ENCODE measurements at places on chromosomes 7 and 10.
A peak's percentile ranks its signal among the peaks of the same experiment; 100 is the strongest.

- DNase-seq, result no peak
Observed at GRCh38 chr7:2645274-2645868, 13.6 kb downstream of the TTYH3 start.

- DNase-seq, result no peak
Observed at GRCh38 chr7:101943889-101944600, 126.6 kb downstream of the CUX1 start.

GRCh38 chr7:17446340-17446739 lies 147.9 kb downstream of the AHR start:
- DNase-seq, result no peak

- DNase-seq, result no peak
Observed at GRCh38 chr10:43401627-43402026, 7.4 kb downstream of the HNRNPF start.

GRCh38 chr7:47548546-47548945 lies 33.4 kb downstream of the TNS3 start:
- no peak for DNase-seq

GRCh38 chr10:132572545-132572937 lies 35.0 kb downstream of the INPP5A start:
- no peak for DNase-seq

GRCh38 chr7:141695803-141696289 lies 6.1 kb downstream of the DENND11 start:
- no peak for DNase-seq

GRCh38 chr10:76911184-76911583 lies 726.4 kb downstream of the KCNMA1 start:
- DNase-seq, result no peak

- no peak for DNase-seq
Observed at GRCh38 chr10:27783660-27784059, 38.0 kb upstream of the MKX start.

- DNase-seq, result no peak
Observed at GRCh38 chr7:41742401-41743020, 39.6 kb upstream of the INHBA start.

DNA sequence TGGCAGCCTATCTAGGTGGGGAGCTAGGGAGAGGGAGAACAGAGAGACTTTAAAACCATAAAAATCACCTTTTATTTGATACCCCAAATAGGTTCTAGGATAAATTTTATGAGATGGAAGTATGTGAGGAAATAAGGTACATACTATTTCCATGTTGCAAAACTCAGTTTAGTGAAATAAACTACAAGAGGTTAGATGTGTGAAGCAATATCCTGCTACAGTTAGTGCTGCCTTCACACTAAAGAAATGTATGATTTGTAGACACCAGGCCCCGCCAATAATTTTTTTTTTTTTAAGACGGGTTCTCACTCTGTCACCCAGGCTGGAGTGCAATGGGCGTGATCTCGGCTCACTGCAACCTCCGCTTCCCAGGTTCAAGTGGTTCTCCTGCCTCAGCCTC lies 34.4 kb upstream of the RSBN1L start:
- no peak for DNase-seq

DNA sequence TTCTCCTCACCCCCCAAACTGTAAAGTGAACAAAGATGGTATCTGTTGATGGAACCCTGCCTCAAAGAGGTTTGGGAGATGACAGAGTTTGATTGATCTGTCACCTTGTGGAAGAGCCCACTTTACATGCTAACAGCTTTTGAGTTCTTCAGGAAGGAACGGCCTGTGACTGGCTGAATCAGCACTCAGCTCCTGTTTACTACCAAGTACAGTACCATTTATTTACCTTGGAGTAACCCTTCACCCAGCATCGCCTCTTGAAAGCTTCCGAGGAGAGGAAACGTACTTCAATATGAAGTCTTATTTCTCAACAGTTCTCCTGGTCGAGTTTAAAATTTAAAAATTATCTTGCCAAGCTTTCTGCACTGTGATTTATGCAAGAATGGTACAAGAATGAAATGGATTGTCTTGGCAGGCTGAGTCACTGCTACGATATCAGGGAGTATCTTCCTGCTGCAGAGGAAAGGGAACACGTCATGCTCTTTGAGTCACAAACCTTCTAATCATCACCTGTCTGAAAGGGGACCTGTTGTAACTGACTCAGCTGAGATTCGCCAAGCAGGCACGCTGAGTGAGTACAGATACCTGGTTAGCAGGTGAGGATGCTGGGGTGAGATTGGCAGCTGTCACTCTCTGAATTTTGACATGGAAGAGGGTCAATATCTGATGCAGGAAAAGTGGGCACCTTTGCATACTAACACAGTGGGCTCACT lies 30.1 kb downstream of the KLF6 start:
- no peak for DNase-seq

DNA sequence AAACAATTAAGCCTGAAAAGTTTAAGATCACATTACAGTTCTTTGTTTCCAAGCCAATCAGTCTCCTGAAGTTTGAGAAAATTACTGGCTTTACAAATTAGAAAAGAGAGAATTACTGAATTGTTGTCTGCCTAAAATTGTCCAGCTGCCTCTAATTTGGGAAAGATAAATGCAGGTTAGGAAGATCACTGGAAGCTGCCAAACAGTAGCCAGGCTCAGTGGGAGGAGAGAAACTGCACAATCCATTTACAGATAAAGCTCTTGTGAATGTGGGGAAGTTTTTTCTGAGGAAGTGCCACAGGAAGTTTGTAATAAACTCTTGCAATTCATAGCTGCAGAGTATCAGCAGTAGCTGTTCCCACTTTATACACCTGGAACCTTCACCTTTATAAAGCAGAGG lies 100.7 kb downstream of the IQUB start:
- DNase-seq, result no peak

GRCh38 chr10:8137726-8138125 lies 83.2 kb downstream of the GATA3 start:
- DNase-seq, result no peak

DNA sequence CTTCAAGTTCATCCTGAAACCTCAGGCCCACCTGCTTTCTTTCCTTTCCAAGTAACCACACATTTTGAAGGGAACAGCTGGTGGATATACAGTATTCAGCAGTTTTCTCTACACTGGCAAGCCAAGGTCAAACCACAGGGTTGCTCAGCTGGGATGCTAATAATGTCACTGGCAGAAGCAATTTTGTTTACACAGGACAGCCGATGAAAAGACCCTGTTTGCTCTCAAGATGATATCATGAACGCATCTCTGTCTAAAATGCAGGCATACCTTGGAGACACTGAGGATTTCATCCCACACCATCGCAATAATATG lies 186.2 kb downstream of the USP6NL start:
- DNase-seq, result no peak

- no peak for DNase-seq
Observed at GRCh38 chr10:75033399-75034130, 77.9 kb upstream of the SAMD8 start.

DNA sequence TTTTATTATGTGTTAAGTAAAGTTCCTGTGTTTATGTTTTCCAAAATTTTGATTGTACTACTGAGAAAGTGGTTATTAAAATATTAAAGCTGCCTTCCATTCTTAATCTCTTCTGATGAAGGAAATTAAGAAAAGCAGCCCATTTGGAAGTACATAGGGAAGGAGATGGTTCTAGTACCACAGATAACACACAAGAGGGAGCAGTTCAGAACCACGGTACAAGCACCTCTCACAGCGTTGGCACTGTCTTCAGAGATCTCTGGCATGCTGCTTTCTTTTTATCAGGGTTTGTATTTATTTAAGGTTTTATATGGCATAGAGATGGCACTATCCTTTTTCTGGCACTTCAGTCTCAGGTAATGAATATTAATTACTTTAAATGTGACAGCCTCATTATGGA lies 111.6 kb downstream of the PHTF2 start:
- DNase-seq, result no peak

DNA sequence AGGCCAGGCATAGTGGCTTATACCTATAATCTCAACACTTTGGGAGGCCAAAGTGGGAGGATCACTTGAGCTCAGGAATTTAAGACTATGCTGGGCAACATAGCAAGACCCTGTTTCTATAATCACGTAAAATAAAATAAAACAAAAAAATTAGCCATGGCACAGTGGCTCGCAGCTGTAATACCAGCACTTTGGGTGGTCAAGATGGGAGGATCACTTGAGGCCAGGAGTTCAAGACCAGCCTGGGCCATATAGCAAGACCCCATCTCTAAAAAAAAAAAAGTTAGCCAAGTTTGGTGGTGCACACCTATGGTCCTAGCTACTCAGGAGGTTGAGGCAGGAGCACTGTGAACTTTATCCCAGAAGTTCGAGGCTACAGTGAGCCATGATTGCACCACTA lies 30.9 kb downstream of the DNA2 start:
- DNase-seq, result no peak

- no peak for DNase-seq
Observed at GRCh38 chr10:50286996-50287803, 35.9 kb upstream of the ASAH2 start.

DNA sequence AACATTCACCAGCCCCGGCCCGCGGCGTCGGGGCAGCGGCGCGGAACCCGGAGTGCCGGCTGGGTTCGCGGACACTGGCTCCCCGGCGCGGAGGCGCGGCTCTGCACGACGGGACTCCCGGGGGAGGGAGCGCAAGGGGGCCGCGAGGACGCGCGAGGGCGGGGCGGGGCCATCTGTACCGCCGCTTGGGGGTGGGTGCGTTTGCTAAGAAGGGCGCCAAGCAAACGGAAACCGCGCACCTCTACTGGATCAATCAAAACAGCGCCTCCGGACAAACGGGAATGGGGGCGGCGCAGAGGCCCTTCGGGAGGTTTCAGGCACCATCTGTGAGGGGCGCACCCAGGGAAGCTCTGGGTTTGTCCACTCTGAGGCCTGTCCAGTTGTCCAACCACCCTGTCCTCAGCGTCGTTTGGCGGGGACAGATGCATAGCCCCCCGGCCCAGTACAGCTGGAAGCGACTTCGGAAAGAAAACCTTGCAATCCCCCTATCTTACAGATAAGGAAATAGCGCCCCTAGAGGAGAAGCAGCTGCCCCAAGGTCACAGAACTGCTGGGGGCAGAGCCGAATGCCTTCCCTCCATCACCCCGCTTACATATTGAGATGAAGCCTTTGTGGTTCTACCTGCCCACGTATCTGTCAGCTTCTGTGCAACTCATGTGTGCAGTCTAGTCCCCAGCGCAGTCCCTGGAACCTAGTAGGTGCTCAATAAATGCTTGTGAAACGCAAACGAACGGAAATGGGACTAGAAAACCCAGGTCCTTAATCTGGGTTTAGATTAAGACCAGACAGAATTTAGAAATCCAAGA lies 10.7 kb upstream of the SLIT1 start:
- peak; percentile 52 for DNase-seq

GRCh38 chr7:2666155-2666554 lies 21.8 kb upstream of the AMZ1 start:
- DNase-seq, result no peak

DNA sequence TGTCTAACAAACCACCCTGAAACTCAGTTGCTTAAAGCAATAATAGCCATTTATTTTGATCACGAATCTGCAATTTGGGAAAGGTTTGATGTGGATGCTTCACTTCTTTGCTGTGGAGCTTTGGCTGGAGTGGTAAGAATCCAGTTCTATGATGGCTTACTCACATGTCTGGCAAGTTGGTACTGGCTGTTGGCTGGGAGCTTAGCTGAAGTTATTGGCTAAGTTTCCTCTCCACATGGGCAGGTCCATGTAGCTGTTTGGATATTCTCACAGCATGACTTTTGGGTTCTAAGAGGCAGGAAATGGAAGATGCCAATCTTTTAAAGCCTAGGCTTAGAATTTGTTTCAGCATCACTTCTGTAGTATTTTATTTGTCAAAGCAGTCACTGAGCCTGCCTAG lies 277.6 kb upstream of the NRP1 start:
- no peak for DNase-seq

GRCh38 chr7:7109934-7110333 lies 72.4 kb upstream of the C1GALT1 start:
- no peak for DNase-seq

- no peak for DNase-seq
Observed at GRCh38 chr10:110679486-110680272, 35.5 kb downstream of the RBM20 start.

DNA sequence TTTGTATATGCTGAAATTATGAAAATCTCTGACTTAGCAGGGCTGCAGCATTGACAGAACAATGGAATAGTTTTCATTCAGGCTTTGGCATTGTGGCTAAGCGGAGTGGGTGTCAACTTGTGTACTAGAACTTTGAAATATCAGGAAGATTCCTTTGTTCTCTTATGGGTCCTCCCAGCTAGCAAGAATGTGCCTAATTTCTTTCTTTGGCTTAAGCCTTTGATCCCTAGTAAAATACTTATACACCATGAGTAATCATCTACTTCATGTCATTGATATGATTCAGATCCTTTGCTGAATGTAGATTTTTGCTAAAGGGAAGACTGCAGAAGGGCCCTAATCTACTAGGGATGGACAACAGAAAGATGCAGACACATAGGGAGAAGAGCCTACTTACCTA lies 6.2 kb downstream of the AVL9 start:
- no peak for DNase-seq

- DNase-seq, result no peak
Observed at GRCh38 chr7:80860554-80860953, 58.3 kb downstream of the SEMA3C start.

DNA sequence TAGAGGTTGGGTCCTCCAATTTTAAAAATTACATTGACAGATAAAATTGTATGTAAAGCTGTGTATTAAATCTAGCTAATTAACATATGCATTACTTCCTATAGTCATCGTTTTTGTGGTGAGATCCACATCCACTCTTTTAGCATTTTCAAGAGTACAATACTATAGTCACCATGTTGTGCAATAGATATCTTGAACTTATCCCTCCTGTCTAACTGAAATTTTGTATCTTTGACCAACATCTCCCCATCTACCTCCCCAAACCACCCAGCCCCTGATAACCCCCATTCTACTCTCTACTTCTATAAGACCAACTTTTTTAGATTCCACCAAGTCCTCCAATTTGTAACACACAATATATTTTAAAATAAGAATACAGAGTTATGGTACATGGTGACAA lies 208.0 kb downstream of the RELN start:
- no peak for DNase-seq

DNA sequence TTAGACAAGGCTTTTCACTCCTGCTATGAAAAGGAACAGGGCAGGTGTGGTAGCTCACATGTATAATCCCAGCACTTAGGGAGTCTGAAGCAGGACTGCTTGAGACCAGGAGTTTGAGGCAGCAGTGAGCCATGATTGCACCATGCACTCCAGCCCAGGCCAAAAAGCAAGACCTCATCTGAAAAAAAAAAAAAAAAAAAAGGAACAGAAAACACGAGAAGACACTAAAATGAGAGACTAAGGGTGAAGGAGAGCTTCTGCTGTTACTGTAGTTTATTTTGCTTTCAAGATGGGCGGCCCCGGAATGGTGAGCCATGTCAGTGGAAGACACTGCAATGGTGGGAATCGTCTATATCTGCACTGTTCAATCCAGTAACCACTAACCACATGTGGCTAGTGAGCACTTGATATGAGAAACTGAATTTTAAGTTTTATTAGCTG lies 9.9 kb downstream of the PIP4K2A start:
- no peak for DNase-seq

Data from frontal cortex (tissue), 4 donors.